ENCODE measurements at places on chromosomes 2 and 18.

GRCh38 chr2:149872638-149873150 lies 285.1 kb upstream of the MMADHC start:
- no peak for DNase-seq

DNA sequence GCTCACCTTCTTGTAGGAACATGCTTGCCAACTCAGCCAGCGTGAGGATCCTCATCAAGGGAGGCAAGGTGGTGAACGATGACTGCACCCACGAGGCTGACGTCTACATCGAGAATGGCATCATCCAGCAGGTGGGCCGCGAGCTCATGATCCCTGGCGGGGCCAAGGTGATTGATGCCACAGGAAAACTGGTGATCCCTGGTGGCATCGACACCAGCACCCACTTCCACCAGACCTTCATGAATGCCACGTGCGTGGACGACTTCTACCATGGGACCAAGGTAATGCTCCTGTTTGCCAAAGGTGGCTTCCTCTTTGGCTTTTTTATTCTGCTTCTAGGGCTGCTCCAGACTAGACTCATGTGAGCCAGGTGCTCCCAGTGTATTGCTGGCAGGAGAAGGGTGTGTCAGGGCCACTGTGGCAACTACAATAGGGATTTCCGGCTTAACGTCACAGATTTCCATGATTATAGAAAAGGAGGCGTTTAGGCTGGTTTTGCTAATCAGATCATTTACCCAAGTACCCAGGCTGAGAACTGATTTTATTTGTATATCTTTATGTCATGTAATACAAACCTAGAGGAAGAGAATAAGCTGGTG lies 50.6 kb downstream of the DPYSL5 start:
- no peak for DNase-seq

GRCh38 chr18:9530226-9531009 lies 55.1 kb downstream of the RALBP1 start:
- DNase-seq, result no peak

- no peak for DNase-seq
These were observed 429.6 kb downstream of the NCKAP5 start for GRCh38 chr2:133138693-133139092.

- no peak for DNase-seq
These were observed 62.8 kb downstream of the SMIM21 start for GRCh38 chr18:75364512-75365253.

- no peak for DNase-seq
These were observed 65.6 kb upstream of the COPS8 start for GRCh38 chr2:237020090-237020489.

DNA sequence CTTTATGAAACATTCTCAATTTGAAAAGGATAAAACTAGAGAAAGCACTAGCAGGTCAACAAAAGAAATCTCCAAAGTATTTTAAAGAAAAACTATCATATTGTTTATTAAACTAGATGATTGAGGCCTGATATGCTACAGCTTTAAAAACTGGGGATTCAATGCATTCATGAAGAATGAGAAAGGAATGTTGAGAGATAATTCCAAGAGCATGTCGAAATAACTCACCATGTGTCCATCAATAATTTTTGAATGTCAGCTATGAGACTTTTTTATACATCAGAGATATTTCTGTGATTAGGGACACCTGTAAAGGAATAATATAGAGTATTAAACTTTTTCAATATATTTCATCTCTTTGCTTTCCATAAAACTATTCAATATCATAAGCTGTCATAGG lies 376.9 kb upstream of the REG3G start:
- DNase-seq, result no peak

- no peak for DNase-seq
These were observed 57.8 kb upstream of the HS6ST1 start for GRCh38 chr2:128376241-128377041.

DNA sequence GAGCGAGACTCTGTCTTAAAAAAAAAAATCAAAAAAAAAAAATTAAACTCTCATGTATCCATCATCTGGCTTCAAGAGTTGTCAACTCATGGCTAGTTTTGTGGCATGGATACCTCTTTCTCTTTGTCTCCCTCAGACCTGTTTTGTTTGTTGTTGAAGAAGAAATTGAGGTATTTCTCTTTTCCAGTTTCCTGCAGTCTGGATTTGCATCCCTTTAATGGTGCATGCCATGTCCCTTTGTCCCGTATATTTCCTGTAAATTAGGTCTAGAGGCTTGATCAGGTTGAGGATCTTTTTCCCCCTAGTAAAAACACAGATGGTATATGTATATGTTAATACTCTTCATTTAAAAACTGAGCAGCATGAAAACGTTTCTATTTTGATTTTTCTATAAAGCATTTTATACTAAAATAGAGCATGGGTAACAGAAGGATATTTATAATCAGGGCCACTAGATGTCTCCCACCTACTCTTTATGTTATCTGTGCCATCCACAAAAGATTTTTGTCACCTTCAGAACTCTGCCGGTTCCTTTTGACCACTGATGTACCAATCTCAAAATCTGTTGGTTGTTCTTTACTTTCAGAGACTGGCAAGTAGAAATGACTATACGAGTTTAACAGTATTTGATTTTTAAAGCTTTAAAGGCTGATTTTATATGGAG lies 80.1 kb downstream of the GALNT1 start:
- DNase-seq, result no peak
